Astrocyte of the spinal cord (primary cell): ENCODE measurements at places on chromosomes 4 and X.
A peak's percentile ranks its signal among the peaks of the same experiment; 100 is the strongest.

- DNase-seq, result peak; percentile 17
Measured at GRCh38 chrX:22742174-22742573, 257.6 kb upstream of the DDX53 start.

DNA sequence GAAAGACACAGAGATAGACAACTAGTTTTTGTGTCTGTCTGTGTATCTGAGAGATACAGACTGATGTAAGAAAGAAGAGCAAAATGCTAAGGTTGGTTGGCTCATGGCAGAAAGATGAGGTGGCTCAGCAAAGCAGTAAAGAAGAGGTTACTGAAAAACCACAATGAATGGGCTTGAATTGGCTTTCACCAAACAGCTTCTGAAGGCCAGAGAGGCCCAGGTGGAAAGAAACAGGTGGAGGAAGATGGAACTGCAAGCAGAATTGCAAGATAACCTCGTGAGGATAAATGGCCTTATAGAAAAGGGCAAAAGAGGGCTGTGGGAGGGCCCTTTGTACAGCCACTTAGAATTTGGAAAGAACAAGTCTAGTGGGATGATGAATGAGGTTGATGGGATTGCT lies 39.6 kb downstream of the GAB3 start:
- no peak for DNase-seq

GRCh38 chr4:88713782-88714181 lies 16.2 kb upstream of the NAP1L5 start:
- DNase-seq, result no peak

GRCh38 chr4:7692451-7693236 lies 247.0 kb downstream of the AFAP1 start:
- no peak for DNase-seq

GRCh38 chr4:19947349-19947748 lies 304.4 kb upstream of the SLIT2 start:
- DNase-seq, result peak; percentile 86

GRCh38 chr4:968221-968620 lies 5.1 kb downstream of the DGKQ start:
- DNase-seq, result no peak

GRCh38 chrX:124395145-124395880 lies 49.0 kb downstream of the SH2D1A start:
- DNase-seq, result no peak

DNA sequence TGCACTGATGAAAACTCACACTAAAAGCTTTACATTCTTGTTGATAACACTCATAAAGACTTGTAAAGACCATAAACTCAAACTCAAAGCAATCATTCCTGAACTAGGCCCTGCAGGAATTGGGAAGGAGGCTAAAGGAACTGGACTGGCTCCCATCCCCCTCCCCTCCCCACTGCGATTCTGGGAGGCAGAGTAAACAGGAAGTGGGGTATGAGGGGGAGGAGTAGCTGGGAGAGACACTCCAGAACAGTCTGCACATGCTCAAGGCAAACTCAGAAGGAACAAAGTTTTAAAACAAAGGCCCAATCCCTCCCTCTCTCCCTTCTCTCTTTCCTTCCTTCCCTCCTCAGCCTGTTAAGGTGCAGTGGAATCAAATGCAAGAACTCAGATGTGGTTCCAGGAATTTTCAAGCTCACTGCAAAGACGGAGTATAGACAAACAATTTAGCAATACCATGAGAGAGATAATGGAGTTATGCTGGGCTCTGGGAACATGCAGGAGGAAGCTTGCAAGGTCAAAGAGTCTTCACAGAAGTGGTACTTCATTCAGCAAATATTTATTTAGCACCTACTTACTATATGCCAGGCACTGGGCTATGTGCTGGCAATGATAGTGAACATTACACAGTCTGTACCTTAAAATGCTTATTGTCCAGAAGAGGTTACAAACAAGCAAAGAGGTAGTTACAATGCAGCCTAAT lies 15.9 kb downstream of the MID1IP1 start:
- DNase-seq, result no peak

GRCh38 chrX:48918301-48918642 lies 552 bp downstream of the PIM2 start:
- no peak for DNase-seq

- DNase-seq, result no peak
Measured at GRCh38 chr4:30117433-30117832, 602.7 kb upstream of the PCDH7 start.

DNA sequence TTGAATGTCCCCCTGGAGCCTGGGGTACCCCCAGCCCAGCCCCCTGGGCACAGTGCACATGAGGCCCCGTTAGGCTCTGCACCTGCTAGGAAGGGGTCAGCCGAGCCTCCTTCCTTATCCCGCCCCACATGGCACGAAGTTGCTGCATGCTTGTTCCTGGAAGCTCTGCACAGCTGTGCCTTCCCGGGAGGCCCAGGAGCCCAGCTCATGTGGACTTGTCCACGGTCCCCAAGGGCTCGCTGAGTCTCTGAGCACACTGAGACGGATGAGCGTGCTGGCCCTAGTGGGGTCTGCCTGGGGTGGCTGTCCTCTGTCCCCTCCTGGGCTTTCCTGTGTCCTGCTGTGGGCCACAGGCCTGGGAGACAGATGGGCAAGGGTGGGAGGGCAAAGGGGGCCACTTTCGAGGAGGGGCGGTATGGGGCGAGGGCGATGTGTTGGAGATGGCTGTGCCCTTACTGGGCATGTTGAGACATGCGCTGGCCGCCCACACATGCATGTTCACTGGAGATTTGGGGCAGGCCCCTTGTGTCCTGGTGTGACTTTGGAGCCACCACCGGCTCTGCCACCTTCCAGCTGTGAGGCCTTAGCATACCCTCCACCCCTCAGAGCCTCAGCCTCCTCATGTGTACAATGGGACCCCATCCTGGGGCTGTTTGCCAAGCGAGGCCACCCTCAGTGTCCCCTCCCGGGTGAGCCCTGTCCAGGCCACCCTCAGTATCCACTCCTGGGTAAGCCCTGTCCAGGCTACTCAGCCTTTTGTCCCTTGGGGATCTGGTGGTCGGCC lies 237.6 kb downstream of the AFAP1 start:
- no peak for DNase-seq

GRCh38 chr4:1623400-1623799 lies 60.7 kb downstream of the FAM53A start:
- DNase-seq, result no peak

DNA sequence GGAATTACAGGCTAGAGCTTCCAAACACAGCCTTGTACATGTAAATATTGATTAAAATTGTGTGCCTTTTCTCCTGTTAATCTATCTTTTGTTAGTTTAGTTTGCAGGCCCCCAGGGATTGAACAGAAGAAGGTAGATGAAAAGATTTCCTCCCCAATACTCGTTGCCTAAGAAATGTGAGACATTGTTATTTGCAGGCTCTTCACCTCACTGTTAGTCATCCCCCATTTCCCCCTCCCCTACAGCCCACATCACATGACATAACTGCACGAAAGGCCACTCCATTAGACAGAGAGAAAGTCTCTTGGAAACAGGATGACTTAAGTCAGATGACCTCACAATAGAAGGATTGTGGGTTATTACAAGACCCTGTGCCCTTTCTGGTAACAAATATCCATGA lies 13.3 kb upstream of the MID1 start:
- DNase-seq, result peak; percentile 92

GRCh38 chr4:54930226-54930625 lies 195.2 kb downstream of the KDR start:
- DNase-seq, result peak; percentile 84

- no peak for DNase-seq
Measured at GRCh38 chrX:13721371-13721770, 13.0 kb downstream of the TRAPPC2 start.

DNA sequence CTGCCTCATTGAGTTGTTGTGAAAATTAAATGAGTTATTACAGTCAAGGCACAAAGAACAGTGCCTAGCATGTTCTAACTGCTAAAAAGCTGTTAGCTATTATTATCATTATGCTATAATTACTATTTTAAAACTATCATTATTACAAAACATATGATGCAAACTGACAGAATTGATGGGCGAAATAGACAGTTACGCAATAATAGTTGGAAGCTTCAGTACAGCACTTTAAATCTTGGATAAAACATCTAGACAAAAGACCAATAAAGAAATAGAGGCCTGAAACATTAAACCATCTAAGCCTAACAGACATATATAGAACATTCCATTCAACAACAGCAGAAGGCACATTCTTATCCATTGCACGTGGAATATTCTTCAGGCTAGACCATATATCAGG lies 73.0 kb downstream of the TAB3 start:
- no peak for DNase-seq

GRCh38 chr4:33149658-33150524 lies 2429.7 kb downstream of the PCDH7 start:
- DNase-seq, result peak; percentile 4

DNA sequence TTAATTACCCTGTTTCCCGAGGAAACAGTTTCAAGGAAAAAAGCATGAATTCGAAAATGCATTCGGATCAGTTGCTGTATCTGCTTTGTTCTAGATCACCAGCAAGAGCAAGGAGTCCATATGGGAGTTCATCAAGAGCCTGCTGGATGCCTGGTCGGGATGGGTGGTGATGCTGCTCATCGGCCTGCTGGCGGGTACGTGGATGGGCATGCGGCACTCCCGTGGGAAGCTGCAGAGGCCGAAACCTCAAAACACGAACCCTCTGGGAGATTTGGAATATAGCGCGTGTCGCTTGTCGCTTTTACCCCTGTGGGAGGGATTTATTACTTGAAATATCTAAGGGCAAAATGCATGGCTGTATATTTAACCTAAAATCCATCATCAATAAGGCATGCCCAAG lies 30.6 kb downstream of the CLCN4 start:
- no peak for DNase-seq

GRCh38 chr4:140996766-140997165 lies 136.5 kb downstream of the RNF150 start:
- peak; percentile 90 for DNase-seq

- DNase-seq, result no peak
Measured at GRCh38 chrX:108312011-108312410, 126.2 kb downstream of the COL4A6 start.

DNA sequence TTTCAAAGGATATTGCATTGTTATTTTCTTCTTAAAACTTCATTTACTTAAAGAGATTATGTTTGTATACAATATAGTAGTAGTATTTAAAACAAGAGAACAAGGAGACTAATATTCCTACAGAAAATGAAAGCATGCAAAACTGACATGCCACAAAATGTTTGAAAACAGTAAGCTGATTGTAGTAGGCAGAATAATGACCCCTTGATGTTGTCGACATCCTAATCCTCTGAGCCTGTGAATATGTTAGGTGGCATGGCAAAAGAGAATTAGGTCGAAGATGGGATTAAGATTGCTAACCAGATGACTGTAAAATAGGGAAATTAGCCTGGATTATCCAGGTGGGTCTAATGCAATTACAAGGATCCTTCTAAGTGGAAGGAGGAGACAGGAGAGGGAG lies 522.2 kb upstream of the NR3C2 start:
- no peak for DNase-seq

- no peak for DNase-seq
Measured at GRCh38 chr4:98577956-98578355, 80.5 kb downstream of the TSPAN5 start.

- no peak for DNase-seq
Measured at GRCh38 chrX:107996124-107996523, 14.0 kb upstream of the TEX13B start.

GRCh38 chr4:159239629-159240028 lies 136.8 kb downstream of the RAPGEF2 start:
- no peak for DNase-seq
